Thyroid gland (tissue), 4 donors: ENCODE measurements at places on chromosomes 6 and 20. TPM values are rescaled to one million over a fixed set of nuclear protein-coding genes. Genes with fewer than 3 reads are reported as not detected.

GRCh38 chr20:6165346-6165745, 42.5 kb upstream of the FERMT1 start:
- DNase-seq = no peak

DNA sequence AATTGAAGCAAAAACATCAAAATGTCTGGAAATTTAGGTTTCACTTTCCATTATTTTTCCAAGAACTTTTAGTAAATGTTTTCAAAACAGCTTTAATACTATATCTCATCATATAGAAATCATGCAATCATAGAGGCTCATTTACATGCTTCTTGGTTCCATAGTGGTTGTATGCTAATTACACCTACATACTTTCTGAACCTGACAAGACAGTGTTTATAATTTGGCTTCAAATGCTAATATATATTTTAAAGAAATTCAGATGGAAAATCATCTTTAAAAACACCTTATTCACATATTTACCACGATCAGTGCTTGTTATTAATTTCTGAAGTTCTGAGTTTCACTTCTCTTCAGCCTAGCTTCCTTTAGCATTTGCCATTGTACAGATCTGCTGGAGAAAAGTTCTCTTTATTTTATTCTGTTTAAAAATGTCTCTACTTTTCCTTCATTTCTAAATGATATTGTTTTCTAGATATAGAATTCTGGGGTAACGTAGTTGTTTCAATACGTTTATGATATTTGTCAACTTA, 89.9 kb downstream of the PLCB1 start:
- no peak for DNase-seq

DNA sequence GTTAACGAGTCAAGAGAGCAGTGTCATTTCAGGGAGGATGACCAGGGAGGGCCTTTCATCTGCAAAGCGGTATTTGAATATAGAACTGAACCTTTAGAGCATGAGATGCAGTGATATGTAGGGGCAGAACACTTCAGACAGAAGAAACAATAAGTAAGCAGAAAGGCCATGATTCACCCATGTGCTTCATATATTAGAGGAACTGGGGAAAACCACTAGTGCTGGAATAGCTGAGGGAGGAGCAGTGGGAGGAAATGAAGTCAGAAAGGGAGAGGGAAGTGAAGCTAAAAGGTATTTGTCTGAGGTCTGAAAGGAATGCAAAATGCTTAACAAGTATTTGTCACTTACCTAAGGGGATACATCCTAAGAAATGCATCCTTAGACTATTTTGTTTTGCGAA, 391.2 kb downstream of the ADGRB3 start:
- no peak for DNase-seq

- no peak for DNase-seq
These were observed 81.5 kb upstream of the SOX4 start for GRCh38 chr6:21511891-21512550.

- DNase-seq = no peak
These were observed 5.2 kb upstream of the GOPC start for GRCh38 chr6:117607511-117607910.

GRCh38 chr6:132675002-132675401, 16.0 kb upstream of the TAAR1 start:
- DNase-seq = no peak

DNA sequence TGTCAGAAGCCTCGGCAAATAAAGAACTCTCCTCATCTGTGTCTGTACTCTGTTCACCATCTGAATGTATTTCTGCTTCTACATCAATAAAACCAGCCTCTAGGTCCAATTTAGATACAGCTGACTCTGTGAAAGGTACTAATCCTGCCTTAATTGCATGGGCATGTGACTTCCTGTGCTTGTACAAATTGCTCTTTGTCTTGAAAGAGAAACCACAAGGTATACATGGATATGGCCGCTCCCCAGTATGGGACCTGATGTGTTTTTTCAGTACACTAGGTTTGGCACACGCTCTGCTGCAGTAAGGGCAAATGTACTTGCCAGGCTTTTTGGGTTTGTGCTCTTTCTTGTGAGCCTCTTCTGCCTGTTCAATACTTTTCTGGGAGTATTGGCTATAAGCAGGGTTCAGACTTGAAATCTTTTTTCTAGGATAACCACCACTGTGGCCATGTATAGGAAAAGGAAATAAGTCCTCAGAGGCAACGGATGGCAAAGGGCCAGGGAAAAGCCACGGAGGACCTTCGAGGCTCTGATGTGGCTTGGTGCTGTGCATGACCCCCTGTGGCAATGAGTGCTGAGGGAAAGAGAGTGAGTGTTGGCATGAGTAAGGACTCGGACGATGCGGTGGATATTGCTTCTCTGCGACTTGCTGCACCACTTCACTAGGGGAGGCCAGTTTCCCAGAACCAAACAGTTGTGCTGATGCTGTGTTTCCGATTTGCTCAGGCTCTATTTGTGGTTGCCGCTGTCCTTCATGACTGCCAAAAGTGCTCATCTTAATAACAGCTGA, 170.9 kb downstream of the HIVEP2 start:
- DNase-seq = no peak

DNA sequence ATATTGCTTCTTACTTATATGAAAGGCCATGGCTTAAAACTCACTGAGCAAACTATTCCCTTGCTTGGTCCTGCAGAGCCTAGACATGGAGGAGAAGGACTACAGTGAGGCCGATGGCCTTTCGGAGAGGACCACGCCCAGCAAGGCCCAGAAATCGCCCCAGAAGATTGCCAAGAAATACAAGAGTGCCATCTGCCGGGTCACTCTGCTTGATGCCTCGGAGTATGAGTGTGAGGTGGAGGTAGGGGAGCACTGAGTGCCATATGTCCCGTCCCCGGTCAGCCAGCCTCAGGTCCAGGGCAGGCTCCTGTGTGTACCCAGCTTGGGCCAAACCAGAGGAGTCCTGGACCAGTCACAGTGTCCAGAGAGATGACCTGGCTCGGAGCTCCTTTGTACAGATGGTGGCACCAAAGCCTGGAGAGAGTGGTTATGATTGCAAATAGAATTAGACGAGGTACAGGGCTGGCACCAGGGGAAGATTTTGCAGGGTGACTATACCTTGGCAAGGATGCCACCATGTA, 21.0 kb downstream of the EPB41L1 start:
- no peak for DNase-seq

DNA sequence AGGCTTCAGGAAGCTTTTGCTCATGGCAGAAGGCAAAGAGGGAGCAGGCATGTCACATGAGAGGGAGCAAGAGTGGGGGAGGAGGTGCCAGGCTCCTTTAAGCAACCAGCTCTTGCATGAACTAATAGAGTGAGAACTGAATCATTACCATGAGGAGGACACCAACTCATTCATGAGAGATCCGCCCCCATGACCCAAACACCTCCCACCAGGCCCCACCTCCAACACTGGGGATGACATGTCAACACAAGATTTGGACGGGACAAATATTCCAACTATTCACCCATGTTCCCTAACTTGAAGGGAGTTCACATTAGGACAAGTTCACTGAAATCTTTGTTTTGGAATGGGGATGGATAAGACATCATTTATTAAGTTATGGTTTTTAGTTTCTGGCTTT, 155.2 kb upstream of the ESR1 start:
- DNase-seq = peak; percentile 30

DNA sequence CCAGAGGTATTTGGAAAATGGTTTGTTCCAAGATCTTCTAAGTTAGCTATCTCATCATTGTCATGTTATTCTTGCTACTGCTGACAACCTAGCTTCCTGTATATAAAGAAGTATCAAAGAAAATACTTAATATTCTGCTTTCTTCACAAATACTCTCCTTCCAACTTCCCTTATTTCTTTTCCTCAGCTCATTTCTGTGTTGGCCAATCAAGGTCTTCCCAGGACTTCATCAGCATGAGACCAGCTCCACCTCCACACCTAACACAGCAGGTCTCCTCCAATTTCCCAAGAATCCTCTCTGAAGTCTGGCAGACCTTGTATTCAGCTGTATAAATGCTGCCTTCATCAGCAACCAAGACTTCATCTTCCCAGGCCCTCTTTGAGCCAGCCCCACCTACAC, 538.6 kb upstream of the JARID2 start:
- no peak for DNase-seq

GRCh38 chr6:4804095-4804494, 27.9 kb downstream of the CDYL start:
- no peak for DNase-seq

DNA sequence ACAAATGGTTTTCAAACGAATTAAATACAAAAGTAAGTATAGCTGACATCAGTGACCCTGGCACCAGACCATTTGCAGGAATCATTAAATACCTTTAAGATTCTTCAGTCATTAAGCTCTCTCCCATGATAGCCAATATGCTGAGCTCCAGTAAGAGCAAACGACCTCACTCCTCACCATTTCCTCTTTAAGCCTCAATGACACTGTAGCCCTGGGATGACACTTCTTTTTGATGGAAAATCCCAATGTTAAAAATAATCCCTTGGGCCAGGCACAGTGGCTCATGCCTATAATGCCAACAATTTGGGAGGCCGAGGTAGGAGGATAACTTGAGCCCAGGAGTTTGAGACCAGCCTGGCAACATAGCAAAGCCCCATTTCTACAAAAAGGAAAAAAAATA, 3.3 kb upstream of the SGK1 start:
- DNase-seq = no peak

DNA sequence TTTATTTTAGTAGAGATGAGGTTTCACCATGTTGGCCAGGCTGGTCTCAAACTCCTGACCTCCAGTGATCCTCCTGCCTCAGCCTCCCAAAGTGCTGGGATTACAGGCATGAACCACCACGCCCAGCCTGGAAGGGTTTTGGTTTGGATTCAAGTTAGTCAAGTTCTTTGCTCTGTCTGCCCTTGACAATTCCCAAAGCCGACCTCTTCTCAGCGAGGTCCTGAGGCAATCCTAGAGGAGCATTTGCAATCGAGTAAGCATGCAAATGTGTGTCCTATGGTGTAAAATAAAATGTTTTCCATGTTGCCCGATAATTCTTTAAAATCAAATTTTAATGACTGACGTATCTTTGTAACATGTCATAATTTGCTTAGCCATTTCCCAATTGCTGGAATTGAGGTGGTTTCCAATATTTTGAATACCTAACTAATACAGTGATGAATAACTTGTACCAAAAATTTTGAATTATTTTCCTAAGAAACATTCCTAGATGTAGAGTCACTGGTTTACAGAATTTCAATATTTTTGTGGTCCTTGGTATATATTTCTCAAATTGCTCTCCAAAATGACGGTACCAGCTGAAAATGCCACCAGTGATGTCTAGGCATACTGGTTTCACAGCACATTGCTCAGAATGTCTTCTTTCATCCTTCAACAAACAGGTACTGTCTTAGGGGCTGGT, 38.7 kb downstream of the GTF2H5 start:
- DNase-seq = no peak

DNA sequence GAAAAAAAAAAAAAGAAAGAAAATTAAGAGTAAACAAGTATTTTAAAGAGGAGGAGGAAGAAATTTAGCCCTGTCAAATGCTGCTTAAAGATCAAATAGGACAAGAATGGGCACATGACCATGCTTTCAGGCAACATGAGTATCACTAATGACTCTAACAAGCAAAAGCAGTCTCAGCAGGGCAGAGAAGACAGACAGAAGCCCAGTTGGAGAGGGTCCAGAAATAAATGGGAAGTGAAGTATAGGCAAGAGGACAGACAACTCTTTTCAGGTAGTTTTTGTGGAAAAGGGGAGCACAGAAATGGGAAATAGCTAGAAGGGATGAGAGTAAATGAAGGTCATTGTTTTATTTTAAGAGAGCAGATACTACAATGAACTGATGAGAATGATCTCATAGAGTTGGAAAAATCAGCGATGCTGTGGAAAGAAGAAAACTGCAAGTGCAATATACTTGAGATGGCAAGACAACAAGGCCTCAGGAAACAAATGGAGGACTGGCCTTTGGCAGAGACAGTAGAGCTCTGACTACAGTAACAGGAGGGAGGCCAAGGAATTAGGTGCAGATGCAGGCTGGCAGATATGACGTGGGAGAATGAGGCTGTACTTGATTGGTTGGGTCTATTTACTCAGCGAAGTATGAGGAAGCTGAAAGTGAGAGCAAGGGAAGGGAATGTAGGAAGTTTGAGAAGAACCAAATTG, 40.3 kb downstream of the KIF6 start:
- DNase-seq = no peak

EPM2A gene
- total RNA-seq = 53.8 TPM

EDN3 gene
- total RNA-seq = 76.3 TPM

PROKR2 gene
- total RNA-seq = not detected

PPP1R3G gene
- 1.6 TPM for total RNA-seq

ATG5 gene
- 50.0 TPM for total RNA-seq

RBPJL gene
- total RNA-seq = not detected

CDH26 gene
- total RNA-seq = 1.8 TPM

AVP gene
- not detected for total RNA-seq

TMEM200A gene
- total RNA-seq = 4.3 TPM

MEI4 gene
- total RNA-seq = 3.4 TPM

NR2E1 gene
- not detected for total RNA-seq

RPN2 gene
- 175 TPM for total RNA-seq

MRPL14 gene
- 80.5 TPM for total RNA-seq
